Cardiac muscle cell (in vitro differentiated cells and primary cell): ENCODE measurements at places on chromosomes 7 and 10.

DNA sequence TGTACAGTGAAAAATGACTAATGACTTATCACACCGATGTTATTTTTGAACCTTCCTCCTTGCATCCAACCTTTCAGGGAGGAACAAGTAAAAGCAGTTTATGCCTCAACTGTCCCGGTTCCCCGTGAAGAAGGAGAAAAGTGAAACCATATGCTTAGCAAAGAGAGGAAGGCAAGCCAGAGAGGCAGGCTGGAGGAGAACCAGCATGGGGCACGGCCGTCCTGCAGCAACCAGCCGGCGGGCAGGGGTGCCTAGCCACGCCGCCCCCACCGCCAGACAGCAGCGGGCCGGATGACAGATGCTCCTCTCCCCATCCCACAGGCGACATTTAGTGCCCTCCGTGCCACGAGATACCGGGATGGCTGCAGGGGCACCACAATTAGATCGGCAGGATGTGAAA, 421.4 kb upstream of the MGMT start:
- no peak for DNase-seq

GRCh38 chr10:22620929-22621328, 93.4 kb downstream of the PIP4K2A start:
- no peak for DNase-seq

GRCh38 chr7:43516581-43517342, 66.1 kb upstream of the STK17A start:
- no peak for DNase-seq

DNA sequence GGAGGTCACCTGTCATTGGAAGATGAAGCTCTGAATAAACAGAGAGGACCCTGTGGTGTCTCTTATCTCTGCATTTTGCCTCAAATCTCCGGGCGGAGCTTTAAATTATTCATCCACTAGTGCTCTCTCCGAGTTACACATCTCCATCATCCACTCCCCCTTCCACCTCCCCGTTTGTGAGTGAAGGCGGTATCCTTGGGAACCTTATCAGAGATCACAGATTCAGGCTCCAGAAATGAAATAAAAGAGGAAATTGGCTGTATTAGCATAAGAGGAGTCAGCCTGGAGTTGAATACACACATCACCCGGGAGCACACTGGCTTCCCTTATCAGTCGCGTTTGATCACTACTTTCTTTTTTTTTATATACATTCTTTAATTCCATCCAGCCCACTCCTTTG, 1184.8 kb downstream of the GATA3 start:
- no peak for DNase-seq

DNA sequence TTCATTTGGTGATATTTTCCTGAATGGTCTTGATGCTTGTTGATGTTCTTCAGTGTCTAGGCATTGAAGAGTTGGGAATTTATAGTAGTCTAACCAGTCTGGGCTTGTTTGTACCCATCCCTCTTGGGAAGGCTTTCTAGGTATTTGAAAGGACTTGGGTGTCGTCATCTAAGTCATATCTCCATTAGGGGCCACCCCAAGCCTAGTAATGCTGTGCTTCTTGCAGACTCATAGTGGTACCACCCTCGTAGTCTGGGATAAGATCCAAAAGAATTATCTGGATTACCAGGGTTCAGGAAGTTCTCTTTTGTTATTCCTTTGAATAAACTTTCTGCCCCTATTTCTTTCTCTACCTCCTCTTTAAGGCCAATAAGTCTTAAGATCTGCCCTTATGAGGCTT, 319.4 kb upstream of the MYO3A start:
- DNase-seq, result peak; percentile 32

- no peak for DNase-seq
Measured at GRCh38 chr10:101018118-101018599, 12.8 kb downstream of the PDZD7 start.

- no peak for DNase-seq
Measured at GRCh38 chr10:12466704-12467305, 117.5 kb downstream of the CAMK1D start.

- no peak for DNase-seq
Measured at GRCh38 chr7:1046722-1047679, 2.7 kb downstream of the GPR146 start.

DNA sequence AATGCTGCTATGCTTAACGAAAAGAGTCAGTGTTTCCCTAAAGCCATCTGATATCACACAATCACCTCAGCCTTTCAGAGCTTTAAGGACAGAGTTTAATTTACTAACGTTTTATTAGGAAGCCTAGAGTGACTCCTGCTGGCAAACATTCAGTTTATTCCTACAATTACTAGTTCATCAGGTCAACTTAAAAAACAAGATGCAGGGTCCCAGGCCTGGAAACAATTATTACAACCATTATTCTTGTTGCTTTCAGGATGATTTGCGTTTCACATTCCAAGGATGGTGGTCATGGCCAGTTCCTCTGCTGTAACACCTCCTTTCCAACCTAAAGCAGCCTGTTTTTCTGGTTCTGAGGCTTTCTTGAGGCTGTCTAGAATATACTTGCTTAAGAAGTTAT, 1.5 kb upstream of the FAM53B start:
- peak; percentile 59 for DNase-seq

GRCh38 chr7:98997846-98998245, 119.5 kb downstream of the TRRAP start:
- no peak for DNase-seq

- DNase-seq, result no peak
Measured at GRCh38 chr7:106309362-106309761, 24.6 kb upstream of the NAMPT start.

DNA sequence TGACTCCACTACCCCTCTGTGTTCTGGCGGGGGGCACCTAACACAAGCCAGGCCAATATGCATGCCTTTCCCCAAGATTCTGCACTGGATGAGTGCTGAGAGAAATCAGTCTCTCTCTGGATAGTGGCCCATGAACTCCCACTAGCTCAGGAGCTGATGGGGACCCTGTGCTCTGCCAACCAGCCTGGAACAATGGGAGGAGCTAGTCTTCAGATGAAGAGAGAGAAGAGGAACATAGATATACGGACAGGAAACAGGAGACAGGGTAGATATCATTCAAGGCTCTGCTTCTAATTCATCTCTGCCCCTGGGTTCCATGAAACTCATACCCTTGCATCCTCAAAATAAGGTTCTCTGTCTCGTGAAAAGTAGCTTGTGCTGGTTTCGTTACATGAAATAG, 27.9 kb upstream of the PLXNA4 start:
- DNase-seq, result no peak

DNA sequence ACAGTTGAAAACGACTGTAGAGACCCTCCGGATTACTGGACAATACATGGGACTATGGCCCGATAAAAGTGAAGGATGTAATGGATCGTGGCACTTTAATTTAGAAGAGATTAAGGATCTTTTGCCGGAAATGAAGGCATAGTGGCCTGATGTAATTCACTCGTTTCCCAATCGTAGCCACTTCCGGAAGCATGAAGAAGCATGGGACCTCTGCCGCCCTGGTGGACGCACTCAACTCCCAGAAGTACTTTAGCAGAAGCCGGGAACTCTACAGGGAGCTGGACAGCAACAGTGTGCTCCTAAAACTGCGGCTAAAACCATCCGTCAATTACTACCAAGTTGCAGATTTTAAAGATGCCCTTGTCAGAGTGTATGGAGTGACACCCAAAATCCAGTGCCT, 59.6 kb upstream of the NUPR2 start:
- DNase-seq, result no peak

DNA sequence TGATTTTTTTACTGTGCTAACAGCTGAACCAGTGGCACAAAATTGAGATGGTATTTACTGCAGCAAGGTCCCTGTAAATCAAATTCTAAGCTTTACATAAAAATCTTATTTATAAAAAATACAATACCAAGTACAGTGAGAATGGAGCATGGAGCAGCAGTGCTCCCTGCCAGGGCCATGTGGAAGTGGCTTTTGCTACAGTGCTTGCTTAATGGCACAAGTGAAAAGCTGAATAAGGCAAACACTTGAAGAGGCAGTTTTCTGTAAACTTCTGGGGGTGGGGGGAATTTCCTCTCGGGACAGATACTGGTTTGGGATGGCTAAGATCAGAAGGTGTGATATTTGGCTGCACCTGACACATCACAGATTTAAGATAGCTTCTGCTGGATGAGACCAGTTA, 27.5 kb downstream of the AP3M1 start:
- DNase-seq, result no peak

DNA sequence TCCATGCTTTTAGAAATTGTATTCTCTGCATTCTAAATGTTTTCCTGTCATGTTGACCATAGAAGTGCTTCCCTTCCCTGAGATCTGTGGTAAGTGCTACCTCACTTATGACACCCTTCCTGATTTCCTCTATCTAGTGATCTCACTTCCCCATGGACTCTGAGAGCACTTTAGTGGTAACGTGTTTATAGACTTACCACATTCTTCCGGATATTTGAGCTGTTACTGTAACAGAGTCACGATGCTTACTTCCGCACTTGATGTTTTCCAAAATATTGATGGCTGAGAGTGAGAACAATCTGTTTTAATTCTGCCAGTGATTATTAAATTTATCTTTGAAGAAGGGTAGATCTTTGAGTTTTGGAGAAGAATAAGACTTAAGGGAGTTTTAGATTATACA, 60.1 kb upstream of the NAMPT start:
- DNase-seq, result peak; percentile 57

DNA sequence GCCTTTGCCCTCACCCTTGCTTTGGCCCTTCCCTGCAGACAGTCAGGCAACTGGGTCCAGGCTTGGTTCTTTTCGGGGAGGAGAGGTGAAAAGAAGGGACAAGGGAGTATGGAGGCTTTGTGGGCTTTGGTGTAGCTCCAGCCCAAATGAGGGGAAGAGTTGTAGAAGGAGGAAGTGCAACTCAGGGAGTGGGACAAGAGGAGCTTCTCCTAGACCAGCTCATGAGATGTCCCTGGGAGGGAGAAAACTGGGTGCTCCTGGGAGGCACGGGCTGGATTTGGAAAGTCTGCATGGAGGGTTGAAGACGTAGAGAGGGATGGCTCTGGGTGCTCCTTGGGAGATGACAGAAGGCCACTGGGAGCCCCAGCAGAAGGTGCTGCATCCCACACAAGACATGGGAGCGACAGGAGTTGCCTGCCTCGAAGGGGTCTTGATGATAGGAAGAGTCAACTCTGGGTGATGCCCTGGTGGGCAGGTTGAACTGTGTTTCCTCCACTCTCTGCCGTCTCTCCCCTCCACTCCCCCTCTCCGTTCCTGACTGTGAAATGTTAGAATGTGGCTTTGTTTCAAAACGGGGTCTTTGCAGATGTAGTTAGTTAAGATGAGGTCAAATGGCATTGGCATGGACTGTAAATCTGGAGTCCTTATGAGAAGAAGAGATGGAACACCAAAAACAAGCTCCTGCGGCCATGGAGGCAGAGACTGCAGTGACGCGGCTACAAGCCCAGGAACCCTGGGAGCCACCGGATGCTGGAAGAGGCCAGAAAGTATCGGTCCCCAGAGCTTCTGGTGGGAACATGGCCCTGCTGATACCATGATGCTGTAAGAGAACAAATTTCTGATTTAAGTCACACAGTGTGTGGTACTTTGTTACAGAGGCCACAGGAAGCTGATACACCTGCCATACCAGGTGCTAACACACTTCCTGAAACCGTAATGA, 298.5 kb downstream of the GLRX3 start:
- DNase-seq, result no peak

- DNase-seq, result no peak
Measured at GRCh38 chr7:26049081-26049480, 102.9 kb upstream of the NFE2L3 start.

DNA sequence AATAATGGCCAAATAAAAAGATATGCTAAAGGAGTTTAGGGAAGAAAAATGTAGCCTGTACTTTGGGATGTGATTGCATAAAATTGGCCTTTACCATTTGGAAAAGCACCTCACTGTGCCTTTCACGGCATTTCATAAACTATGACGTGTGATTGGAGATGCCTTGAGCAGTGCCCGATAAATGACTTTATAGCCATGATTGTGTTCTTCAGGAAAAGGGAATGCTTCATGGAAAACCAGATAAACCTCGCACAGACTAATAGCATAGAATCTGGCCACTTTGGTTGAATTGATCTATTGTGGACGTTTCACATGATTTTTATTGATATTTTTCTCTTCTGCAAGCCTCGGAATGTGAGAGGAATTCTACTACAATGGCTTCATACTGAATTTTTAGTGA, 502.0 kb upstream of the MKI67 start:
- DNase-seq, result no peak

GRCh38 chr7:95441042-95441823, 6.4 kb upstream of the PON2 start:
- DNase-seq, result no peak

DNA sequence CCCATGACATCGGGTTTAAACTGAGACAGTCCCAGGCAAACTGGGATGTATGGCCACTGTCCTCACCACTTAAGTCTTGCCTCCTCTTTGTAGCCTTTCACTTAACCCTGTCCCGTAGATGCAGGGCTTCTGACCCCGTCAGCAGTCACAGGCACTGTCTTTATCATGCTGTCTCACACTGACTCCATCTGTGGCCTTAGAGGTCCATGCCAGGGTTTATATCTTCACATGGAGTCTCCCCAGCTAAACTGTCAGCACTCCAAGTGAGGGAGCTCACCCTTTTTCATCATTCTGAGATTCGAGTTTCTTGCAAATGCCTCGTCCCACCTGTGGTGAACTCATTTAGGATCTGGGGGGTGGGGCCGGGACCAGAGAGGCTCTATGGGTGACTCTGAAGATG, 2.8 kb downstream of the FKBP6 start:
- DNase-seq, result no peak

DNA sequence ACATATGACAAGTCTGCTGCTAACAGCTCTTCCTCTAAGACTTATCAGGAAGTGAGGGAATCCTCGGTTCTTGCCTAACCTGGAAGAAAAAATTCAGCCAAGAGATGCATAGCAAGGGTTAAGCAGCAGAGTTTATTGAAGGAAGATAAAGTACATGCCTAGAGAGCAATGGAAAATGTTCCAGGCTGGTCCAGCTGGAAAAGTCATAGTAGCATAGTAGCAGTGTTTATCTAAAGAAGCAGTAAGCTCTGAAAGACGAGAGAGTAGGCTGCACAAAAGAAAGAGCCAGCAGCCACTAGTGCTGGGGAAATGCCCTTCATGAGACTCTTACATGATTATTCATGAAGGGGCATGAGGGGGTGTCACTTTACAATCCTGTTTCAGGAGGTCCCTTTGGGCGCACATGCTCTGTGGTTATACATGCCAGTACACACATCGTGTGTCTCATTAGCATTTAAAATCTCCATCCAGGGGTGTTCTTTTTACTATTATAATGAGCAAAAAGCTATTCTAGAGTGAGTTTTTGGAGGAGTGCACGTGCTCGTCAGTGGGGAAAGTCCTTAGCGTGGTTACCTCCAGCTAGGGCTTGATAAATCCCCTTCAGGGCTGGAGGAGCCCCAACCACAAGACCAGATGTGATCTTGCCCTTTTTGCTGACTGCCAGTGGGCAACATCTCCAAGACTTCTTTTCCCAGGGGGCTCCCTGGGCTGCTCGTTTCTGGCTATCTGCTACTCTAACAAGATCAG, 716.1 kb downstream of the PARD3 start:
- no peak for DNase-seq
